ENCODE measurements at places on chromosomes 5 and 9.

DNA sequence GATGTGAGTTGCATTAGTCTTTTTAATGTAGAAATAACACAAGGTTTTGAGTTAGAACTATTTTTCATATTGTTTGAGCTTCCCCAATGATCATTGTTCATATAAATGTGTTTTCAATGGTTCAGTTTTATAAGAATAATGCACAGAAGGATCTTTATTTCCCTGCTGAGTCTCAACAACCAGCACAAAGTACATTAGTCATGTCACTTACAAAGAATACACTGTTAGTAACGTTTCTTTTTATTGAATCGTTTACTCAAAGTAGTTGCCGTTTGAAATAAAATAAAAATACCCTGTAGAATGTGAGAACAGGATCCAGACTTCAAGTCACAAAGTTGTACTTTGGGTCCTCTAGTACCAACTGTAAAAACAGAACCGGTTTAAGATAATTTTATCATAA, 41.5 kb downstream of the ERCC8 start:
- no peak for DNase-seq

GRCh38 chr9:86217076-86217755, 42.2 kb downstream of the C9orf153 start:
- DNase-seq, result no peak

GRCh38 chr9:4689687-4690104, 10.3 kb downstream of the CDC37L1 start:
- peak; percentile 25 for DNase-seq

DNA sequence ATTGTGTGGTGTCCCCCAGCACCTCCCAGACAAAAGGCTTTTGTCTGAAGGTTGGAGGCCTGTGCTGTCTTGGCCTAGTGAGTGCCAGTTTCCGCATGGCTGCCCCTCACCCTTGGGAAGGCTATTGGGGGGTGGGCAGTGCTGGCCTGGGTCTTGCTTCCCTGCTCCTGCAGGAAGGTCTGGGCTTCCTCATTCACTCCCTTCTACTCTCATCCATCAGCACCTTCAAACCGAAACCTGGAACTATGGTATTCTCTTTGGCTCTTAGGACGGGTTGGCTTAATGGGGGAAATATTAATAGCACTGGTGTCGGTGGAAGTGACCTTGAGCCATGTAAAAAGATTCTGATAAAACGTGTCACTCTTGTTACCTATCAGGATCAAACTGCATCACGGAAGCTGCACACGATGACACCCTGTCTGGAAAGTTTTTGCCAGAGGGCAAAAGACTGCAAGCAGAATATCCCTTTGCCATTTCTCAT, 34.0 kb upstream of the GLRX start:
- no peak for DNase-seq

DNA sequence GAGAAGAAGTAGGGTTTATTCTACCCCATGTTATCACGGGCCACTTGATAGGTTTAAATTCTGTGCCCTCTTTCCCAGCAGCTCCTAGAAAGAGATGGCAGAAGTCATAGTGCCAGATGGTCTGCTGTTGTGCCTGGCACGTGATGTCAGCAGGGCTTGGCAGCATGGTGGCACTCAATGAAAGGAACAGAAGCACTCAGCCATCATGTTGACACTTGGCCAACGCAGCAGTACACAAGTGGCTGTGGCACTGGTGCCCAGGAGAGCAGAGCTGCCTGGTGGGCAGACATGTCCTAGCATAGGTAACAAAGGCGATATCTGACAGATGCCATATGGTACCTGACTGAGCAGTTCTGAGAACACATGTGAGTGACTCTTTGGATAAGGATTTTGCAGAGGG, 796.4 kb upstream of the ACO1 start:
- DNase-seq, result no peak

DNA sequence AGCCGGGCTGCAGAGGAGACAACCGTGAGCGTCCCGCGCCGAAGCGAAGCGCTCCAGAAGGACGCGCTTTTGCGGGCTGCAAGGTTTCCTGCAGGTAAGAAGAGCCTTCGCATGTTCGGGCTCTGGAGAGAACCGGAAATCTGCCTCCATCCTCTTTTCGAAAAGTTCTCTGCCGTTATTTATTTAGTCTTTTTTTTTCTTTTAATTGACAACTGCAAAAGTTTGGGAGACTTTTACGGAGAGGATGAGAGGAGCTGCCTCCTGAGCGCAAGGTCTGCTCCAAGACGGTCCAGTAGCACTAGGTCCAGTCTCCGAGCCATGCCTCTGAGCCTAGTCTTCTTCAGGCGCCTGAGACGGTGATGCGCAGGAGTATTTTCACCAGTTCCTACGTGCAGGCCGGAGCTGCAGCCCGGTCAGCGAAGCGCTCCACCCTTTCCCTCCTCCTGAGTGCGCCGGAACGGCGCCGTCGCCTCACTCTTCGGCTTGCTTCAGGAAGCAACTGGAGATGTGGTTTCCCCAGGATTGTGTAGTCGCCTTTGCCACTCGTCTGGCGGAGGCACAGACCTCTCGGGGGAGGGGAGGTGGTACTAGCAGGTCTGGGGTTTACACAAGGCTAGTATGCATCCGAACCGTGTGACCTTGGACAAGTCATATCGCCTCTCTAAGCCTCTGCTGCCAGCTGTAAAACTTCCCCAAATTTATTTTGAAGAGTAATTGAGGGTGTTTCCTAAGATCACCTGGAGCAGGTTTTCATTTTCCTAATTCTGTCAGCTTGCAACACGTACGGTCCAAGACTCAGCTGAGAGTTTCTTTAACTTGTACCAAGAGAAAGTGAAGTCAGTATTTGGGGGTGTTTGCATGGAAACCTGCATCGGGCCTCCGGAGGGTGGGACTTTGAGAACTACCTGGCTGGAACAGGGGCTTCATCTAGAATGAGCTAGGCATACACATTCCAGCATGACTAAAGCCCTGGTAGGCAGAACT, 4.5 kb downstream of the POU4F3 start:
- DNase-seq, result no peak

- no peak for DNase-seq
Observed at GRCh38 chr5:117189784-117190183, 615.2 kb upstream of the SEMA6A start.

- DNase-seq, result no peak
Observed at GRCh38 chr5:116045821-116046220, 13.5 kb downstream of the ARL14EPL start.

- DNase-seq, result no peak
Observed at GRCh38 chr9:79481846-79482477, 89.8 kb upstream of the TLE4 start.

DNA sequence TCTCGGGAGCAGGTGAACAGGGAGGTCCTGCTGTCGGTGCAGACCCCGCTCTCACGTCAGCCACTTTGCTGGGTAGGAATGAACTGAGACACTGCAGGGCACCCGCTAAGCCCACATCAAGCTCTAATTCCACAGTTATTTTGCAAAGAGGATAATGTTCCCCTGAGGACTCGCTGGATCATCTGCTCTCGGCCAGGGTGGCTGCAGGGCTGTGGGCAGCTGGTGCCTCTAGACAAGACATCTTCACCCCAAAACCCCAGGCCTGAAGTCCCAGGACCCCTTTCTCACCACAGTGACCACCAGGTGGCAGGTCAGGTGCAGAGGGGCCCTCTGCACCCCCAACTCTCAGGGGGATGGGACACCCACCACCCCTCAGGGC, 135.1 kb upstream of the PPP1R26 start:
- no peak for DNase-seq

DNA sequence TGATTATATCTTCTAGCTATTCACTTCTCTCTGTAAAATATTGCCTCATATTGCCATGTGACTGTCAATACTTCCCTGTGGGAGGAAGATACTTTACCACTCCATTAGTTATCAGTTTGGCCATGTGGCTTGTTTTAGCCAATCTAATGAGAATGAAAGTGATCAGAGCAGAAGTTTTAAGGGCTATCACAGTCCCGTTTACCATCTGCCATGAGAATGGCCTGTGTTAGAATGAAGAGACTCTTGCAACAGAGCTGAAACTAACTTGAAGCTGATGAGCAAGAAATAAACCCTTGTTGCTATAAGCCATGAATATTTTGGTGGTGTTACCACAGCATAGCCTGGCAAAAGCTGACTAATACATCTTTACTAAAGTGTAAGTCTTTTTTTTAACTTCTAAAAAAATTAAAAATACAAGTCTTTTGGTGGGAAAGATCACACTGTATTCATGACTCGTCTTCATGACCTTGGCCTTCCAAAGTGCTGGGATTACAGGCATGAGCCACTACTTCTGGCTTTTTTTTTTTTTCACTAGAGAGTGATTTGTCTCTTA, 68.0 kb upstream of the CTNNA1 start:
- DNase-seq, result no peak

GRCh38 chr5:17282283-17283120, 65.1 kb downstream of the BASP1 start:
- DNase-seq, result peak; percentile 73

- no peak for DNase-seq
Observed at GRCh38 chr5:52769061-52769460, 18.7 kb upstream of the ITGA1 start.

GRCh38 chr5:14723701-14724132, 59.2 kb downstream of the OTULIN start:
- no peak for DNase-seq

- no peak for DNase-seq
Observed at GRCh38 chr5:43567967-43568366, 11.1 kb upstream of the PAIP1 start.

DNA sequence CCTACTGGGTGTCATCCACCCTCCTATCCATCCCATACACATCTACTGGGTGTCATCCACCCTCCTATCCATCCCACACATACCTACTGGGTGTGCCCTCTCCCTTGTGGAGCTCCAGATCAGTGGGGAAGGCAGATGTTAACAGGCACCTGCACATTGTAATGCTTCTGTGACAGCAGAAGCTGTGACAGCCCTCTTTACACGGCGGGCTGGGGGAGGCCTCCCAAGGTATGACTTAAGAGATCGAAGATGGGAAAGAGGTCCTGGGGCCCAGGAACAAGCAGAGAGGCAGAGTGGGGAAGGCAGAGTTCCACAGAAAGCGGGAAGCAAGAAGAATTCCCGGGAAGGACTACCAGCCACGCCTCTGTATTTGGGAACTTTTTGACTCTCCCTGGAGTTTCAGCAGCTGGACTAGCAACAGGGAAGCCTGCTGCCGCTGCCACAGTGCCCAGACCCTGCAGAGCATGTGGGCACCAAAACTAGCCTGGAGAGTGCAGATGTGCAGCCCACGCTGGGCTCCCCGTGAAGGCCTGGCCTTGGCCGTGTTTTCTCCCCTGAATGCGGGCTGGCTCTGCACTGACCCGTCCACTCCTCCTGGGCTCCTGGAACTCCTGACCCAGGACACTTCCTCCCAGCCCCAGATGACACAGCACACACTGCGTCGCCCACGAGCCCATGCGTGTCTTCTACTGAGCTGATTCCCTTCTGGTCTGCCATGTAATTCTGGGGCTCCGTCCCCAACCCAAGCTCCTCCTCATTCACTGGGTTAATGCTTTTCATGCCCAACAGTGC, 9.3 kb downstream of the TOR1A start:
- no peak for DNase-seq
